Activated CD4-positive, alpha-beta T cell treated with anti-CD3 and anti-CD28 coated beads for 48 hours (primary cell): ENCODE measurements at places on chromosomes 3 and 15.

GRCh38 chr15:40046721-40047414 is 7.9 kb upstream of the SRP14 start:
- peak; percentile 31 for DNase-seq

GRCh38 chr15:51085764-51086163 is 8.9 kb downstream of the TNFAIP8L3 start:
- no peak for DNase-seq

- no peak for DNase-seq
Observed at GRCh38 chr15:26888761-26889160, 21.9 kb downstream of the GABRA5 start.

GRCh38 chr3:51568996-51569395 is 30.5 kb downstream of the RAD54L2 start:
- DNase-seq, result no peak

GRCh38 chr3:116020495-116020894 is 397.2 kb downstream of the GAP43 start:
- no peak for DNase-seq

GRCh38 chr3:19811689-19812088 is 122.3 kb downstream of the EFHB start:
- no peak for DNase-seq

DNA sequence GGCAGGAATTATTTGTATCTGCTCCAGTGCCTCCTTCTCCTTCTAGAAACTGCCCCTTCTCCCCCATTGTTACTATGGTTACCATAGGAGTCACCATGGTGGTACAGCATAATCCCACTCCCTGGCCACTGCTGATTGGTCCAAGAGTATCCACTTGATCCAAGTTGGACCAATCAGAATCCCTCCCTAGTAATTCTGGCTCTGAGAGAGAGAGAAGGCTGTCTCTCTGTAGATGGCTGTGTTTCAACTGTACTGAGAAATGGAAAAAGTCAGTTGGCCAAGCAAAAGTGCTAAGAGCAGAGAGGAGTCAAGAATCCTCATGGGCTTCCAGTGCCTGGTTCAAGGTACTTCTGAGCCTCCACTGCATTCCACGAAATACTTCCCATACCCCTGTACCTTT is 120.6 kb upstream of the SPATA12 start:
- no peak for DNase-seq
